ENCODE measurements at places on chromosomes 11 and 22.

DNA sequence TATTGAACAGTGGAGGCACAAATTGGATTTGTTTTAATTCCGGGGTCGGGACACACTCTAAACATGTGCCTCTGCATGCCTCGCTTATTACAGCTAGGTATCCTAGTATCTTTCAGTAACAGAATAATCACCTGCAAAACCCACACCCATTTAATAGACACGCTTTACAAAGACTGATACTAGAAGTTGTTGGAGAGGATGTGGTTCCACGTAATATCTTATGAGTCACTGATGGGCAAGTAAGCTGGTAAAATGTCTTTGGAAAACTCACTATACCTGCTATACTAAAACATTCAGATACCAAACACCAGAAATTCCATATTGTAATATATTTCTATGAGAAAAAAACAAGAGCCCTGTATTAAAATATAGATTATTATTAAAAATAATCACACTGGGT is 84.0 kb downstream of the GGTLC2 start:
- no peak for DNase-seq

GRCh38 chr11:9004183-9004926 is 554 bp upstream of the NRIP3 start:
- DNase-seq: no peak

GRCh38 chr22:27840436-27840835 is 38.9 kb upstream of the MN1 start:
- no peak for DNase-seq

GRCh38 chr22:38505541-38506117 is 482 bp downstream of the DDX17 start:
- no peak for DNase-seq

DNA sequence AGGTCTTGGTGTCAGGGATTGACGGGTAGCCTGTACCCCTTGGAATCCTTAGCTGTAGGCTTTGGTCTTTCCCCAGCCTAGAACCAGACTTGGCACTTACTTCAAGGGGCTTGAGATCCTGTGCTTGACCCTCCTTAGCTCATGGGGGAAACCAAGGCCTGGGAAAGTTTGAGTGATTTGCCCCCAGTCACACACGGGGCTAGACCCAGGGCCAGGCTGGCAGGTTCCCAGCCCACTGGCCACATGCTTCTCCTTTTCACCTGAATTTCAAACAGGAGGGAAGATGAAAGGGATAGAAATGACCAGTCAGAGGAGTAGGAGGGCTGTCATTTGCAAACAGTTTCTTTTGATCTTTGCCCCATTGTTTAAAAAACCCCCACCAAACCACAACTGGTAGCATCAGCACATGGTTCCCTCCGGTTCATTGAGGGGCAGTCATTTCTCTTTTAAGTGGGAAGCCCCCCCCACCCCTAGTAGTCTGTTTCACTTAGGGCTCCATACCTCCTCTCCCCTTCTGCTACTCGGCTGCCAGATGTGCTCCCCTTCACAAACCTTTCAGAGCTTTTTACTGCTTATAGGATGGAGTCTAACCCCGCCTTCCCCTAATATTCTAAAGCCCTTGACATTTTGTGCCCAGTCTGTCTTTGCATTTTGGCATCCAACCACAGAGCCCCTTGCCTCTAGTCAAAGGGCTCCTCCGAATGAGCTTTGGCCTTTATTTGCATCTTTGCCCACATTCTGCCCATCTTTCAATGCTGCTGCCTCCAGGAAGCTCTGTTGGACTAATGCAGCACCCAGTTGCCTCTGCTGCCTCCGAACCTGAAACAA is 37.6 kb downstream of the ZNRF3 start:
- DNase-seq: no peak

GRCh38 chr11:128491195-128491936 is 96.0 kb downstream of the ETS1 start:
- DNase-seq: no peak

DNA sequence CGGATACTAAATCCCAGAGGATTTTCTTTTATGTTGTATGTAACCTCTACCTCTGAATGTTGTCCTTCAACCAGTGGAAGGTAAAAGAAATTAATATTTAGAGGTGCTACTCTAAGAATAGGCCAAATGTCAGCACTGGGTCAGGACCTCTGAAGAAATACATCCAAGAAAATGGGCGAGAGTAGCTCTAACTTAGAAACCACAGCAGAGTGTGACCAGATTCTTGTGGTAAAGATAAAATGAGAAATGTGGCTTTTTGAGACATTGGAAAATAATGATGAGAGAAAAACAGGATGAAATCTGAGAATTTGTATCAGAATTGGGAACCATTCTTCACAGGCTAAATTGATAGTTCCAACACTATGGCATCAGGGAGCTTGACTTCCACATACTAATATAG is 63.5 kb downstream of the CSTPP1 start:
- DNase-seq: no peak

- DNase-seq: no peak
Observed at GRCh38 chr11:114610550-114610949, 15.0 kb upstream of the NXPE4 start.

- no peak for DNase-seq
Observed at GRCh38 chr11:47271961-47272661, 2.2 kb downstream of the MADD start.

- no peak for DNase-seq
Observed at GRCh38 chr11:14184028-14184940, 174.7 kb downstream of the RRAS2 start.

DNA sequence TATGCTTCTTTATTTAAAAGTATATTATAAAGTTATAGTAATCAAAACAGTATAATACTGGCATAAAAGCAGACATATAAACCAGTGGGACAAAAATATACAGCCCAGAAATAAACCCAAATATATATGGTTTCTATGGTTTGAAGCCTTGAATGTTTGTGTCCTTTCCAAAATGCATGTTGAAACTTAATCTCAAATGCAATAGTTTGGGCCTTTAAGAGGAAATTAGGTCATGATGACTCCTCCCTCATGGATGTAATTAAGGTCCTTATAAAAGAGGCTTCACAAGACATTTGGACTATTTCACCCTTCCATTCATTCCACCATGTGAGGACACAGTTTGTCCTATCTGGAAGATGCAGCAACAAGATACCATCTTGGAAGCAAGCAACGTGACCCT is at the start of gene MS4A6E:
Gene MS4A6E, plus strand, starts transcription at position 301 of the 400 bp plus-strand sequence. CDS start 7,641 bp downstream, outside the sequence.
- DNase-seq: no peak

GRCh38 chr11:33500861-33501479 is 199.7 kb downstream of the C11orf91 start:
- DNase-seq: no peak

- no peak for DNase-seq
Observed at GRCh38 chr11:117914398-117914761, 14.8 kb downstream of the TMPRSS13 start.

All from GM04503 (cell line).